ENCODE measurements at places on chromosomes 7 and 10. TPM values are rescaled to one million over a fixed set of nuclear protein-coding genes. Genes with fewer than 3 reads are reported as not detected.

The OR6V1 gene
- not detected for total RNA-seq

The SMARCD3 gene
- total RNA-seq: 41.8 TPM

The CRTAC1 gene
- not detected for total RNA-seq

The DNAJC1 gene
- total RNA-seq: 47.6 TPM

The STN1 gene
- total RNA-seq: 50.6 TPM

The TMEM196 gene
- total RNA-seq: not detected

The HOXA2 gene
- 0.79 TPM for total RNA-seq

The CCDC186 gene
- total RNA-seq: 14.8 TPM
